ENCODE measurements at places on chromosomes 2 and 18.

- no peak for DNase-seq
These were observed 263.4 kb downstream of the SH3BP4 start for GRCh38 chr2:235215248-235215647.

- no peak for DNase-seq
These were observed 417.1 kb downstream of the HRH4 start for GRCh38 chr18:24877546-24877945.

DNA sequence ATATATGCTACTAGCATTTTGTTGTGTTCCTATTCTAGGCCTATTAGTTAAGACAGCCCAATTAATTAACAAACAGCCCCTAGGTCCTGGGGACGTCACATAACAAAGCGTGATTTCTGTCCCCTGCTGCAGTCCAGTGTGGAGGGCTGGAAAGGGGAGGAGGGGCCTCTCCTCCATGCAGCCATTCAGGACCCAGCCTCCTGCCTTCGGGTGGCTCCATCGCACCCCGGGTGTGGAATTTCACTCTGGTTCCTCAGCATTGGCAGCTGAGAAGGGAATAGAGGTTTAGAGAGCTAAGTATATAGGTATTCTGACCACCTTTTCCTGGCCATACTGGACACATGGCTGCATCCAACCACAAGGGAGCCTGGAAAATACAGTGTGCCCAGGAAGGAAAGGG, 42.4 kb downstream of the MC2R start:
- no peak for DNase-seq

DNA sequence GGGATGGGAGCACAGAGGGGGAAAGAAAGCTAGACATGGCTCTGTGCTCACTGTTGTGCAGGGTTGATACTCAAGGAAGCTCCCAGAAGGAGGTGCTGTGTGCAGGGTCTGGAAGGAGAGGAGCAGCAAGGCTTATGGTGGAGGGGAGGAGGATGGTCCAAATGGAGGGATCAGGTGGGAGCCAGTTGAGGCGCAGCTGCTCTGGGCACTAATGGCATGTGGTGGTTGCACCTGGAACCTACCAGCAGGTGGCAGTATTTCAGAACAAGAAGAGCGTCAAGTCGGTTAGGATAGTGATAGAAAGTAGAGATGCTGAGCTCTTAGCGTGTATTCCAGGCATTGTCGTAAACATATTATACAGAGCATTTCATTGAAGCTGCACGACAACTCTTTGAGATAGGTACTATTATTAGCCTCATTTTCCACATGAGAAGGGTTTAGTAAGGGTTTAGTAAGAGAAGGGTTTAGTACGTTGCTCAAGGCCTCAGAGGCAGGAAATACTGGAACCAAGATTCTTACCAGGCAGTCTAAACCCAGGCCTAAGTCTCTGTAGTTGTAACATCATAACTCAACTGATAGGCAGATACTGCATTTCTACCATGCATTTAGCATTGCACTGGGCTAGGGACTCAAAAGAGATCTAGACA, 223.7 kb downstream of the CYP26B1 start:
- DNase-seq = no peak

DNA sequence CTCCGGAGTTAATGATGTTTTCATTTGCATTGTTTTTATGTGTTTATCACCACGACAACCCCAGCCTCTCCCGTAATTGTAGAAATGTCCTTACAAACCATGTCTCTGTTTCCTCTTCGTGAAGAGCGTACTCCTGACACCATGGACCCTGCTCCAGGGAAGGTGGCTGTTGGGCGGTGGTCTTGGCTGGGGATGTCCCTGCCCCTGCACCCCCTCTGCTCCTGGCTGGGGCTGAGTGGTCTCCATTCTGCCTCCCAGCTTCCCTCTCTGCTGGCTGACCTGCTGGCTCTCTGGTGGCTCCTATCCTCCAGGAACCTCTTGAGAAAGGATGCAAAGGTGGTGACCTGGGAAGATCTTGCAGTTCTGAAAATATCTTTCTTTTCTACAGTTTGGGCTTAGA, 81.1 kb downstream of the ASB1 start:
- DNase-seq = no peak

DNA sequence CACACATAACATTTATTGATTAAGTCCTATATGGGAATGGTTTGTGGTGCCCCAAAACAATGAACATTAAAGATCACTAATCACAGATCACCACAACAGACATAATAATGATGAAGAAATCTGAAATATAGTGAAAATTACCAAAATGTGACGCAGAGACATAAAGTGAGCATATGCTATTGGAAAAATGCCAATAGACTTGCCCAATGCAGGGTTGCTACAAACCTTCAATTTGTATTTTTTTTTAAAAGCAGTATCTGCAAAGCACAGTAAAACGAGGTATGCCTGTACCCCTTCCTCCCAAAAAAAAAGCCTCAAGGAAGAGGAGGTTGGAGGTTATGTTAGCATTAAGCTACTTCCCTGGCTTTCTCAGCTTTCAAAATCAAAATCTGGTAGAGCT, 131.1 kb downstream of the RBMS1 start:
- DNase-seq = no peak
